ENCODE measurements at places on chromosomes 5 and 9.

DNA sequence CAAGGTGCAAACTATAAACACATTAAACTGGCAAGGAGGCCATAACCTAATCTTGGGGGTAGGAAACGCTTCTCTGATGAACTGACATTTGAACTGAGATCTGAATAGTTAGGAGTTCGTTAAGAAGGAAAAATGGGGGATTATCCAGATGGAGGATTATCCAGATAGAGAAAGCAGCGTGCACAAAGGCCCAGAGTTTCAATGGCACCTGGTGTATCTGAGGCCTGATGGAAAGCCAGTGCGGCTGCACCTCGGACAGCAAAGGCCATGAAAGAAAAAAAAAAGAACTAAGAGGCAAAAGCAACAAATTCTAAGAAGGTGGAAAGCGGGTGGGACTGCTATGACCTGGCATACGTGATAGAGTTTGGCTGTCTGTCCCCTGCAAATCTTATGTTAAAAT, 13.0 kb upstream of the CTNNAL1 start:
- H3K27me3 ChIP-seq: no peaks in the 10 kb centered on the region
- H3K36me3 ChIP-seq: peaks cover 3% of the 10 kb centered on the region
- H3K27ac ChIP-seq: no peak overlapping the region

GRCh38 chr9:561427-561826, 280.1 kb upstream of the DMRT1 start:
- H3K27me3 ChIP-seq: no peaks in the 10 kb centered on the region
- no peaks in the 10 kb centered on the region for H3K36me3 ChIP-seq
- no peak overlapping the region for H3K27ac ChIP-seq
- DNase-seq: no peak
- H3K4me1 ChIP-seq: peaks cover 13% of the 10 kb centered on the region
- H3K4me3 ChIP-seq: no peak overlapping the region

- H3K27me3 ChIP-seq: no peaks in the 10 kb centered on the region
- no peaks in the 10 kb centered on the region for H3K36me3 ChIP-seq
- DNase-seq: no peak
- H3K4me1 ChIP-seq: peaks cover 10% of the 10 kb centered on the region
Measured at GRCh38 chr5:149273950-149274349, 2.3 kb downstream of the AFAP1L1 start.

DNA sequence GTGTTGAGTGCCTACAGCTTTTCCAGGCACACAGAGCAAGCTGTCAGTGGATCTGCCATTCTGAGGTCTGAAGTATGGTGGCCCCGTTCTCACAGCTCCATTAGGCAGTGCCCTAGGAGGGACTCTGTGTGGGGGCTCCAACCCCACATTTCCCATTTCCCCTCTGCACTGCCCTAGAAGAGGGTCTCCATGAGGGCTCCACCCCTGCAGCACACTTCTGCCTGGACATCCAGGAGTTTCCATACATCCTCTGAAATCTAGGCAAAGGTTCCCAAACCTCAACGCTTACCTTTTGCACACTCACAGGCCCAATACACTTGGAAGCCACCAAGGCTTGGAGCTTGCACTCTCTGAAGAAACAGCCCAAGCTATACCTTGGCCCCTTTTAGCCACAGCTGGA, 131.3 kb downstream of the DEPDC1B start:
- peak; percentile 18 for DNase-seq
- no peaks in the 10 kb centered on the region for H3K27me3 ChIP-seq
- H3K27ac ChIP-seq: no peak overlapping the region
- H3K4me1 ChIP-seq: no peaks in the 10 kb centered on the region
- no peaks in the 10 kb centered on the region for H3K36me3 ChIP-seq

DNA sequence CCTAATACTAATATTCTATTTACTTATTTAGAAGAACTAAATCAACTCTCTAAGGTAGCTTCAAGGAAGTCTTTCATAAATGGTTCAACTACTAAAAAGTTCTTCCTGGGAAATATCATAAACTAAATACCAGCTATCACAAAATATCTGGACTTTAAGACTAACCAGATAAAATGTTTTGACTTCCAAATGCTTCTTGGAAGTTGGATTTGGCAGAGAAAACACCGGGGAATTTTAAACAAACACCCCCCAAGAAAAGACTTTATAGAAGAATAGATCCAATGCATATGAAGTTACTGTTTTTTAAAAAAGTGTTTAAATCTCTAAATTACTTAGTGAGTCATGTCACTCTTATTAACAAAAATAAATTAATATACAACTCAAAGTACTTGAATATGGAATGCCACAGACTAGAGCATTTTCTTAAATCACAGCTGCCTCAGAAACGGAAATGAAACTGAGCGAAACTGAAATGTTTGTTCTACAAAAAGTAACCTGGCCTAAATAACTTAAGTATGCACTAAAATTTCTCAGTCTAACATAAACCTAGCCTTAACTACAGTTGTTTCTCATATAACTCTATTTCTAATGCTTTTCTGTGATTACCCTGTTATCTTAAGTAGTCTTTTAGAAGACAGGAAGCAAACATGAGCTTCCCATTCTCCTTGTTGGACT, 6.8 kb downstream of the ABCA1 start:
- no peaks in the 10 kb centered on the region for H3K27me3 ChIP-seq
- DNase-seq: peak; percentile 65
- H3K36me3 ChIP-seq: no peaks in the 10 kb centered on the region
- H3K4me1 ChIP-seq: peaks cover 78% of the 10 kb centered on the region
- H3K27ac ChIP-seq: peak overlapping the region; percentile 60

DNA sequence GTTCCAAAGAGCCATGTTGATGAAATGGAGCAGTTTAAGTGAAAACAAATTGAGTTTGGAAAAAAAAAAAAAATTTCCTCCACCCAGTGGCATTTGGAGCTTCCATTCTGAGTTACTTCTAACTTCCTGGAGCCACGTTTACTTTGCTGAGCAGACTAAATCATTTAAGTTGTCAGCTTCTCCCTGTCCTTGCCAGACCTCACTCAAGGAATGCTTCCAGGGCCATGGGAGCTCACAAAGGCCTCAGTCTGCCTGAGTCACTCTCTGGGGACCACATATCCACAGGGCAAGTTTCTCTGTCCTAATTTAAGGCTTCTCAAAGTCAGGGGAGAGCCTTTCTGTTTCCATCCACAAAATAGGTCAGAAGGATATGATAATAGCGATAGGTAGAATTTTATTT, 210.3 kb upstream of the TNC start:
- no peak for DNase-seq
- H3K4me3 ChIP-seq: no peak overlapping the region
- H3K36me3 ChIP-seq: no peaks in the 10 kb centered on the region
- H3K4me1 ChIP-seq: no peaks in the 10 kb centered on the region
- no peak overlapping the region for H3K27ac ChIP-seq
- H3K27me3 ChIP-seq: no peaks in the 10 kb centered on the region

GRCh38 chr5:175226506-175226905, 217.5 kb downstream of the DRD1 start:
- H3K36me3 ChIP-seq: no peaks in the 10 kb centered on the region
- no peak overlapping the region for H3K4me3 ChIP-seq
- no peak for DNase-seq
- no peak overlapping the region for H3K27ac ChIP-seq
- H3K4me1 ChIP-seq: no peaks in the 10 kb centered on the region

DNA sequence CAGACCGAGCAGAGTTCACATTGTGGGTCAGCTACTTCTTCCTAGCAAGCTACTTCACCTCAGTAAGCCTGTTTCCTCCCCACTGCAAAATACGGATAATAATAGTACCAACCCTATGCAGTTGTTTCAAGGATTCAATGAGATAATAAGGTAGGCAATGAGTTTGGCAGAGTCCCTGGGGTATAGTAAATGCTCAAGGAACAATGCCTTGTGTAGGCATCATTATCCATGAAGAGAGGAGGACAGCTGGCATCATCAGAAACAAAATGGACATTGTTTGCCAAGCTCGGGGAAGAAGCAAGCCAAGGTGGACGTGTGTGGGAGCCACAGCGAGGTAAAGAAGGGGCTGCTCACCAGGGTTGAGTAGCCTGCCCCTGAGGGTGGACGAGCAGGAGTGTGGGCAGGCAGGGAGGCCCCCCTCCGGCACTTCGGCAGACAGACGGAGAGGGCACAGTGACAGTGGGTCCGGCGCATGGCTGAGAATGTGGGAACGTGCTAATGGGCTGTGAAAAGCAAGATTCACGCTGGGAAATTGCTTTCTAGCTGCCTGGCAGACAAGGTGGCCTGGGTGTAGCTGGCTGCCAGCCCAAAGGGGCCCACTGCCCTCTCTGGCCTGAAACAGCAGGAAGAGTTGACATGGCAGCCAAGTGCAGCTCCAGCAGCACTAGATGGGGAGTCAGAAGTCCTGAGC, 10.1 kb downstream of the CAMK2A start:
- no peak for DNase-seq
- H3K4me1 ChIP-seq: no peaks in the 10 kb centered on the region
- peaks cover 4% of the 10 kb centered on the region for H3K27me3 ChIP-seq
- no peak overlapping the region for H3K27ac ChIP-seq
- no peak overlapping the region for H3K4me3 ChIP-seq

DNA sequence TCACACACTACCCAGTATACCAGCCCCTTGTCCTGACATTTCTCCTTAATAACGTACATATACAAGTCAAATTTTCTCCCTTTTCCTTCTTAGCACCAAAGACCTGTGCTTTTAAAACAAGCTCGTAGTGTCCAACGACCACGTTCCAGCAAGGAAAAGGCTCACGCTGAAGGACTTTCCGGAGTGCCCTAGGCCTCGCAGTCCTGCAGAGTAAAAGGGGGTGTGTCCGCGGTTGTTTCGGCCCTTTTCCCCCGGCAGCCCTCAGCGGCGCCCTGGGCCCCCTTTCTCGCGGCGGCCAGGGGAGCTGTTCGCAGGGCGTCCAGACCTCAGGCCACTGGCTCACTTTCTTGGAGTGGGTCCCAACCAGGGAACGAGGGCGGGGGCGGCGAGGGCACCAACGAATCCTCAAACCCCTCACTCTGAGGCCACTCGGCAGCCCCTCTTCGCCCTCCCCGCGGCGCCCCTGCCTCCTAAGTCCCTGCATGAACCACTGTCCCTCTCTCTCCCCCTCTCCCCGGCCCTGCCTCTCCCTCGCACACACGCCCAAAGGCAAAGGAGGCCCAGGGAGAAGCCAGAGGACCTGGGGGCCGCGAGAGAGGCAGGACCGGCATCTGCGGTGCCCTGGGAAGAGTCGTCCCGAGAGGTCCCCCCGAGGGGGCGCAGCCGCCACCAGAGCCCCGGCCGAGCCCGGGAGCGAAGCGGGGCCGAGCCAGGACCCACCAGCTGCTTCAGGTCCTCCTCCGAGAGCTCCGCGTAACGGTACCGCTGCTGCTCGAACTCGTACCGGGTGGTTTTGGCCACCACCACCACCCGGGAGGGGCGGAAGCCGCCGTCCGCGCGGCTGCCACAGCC, 720 bp downstream of the NADK2 start:
- H3K27me3 ChIP-seq: no peaks in the 10 kb centered on the region
- no peaks in the 10 kb centered on the region for H3K36me3 ChIP-seq

DNA sequence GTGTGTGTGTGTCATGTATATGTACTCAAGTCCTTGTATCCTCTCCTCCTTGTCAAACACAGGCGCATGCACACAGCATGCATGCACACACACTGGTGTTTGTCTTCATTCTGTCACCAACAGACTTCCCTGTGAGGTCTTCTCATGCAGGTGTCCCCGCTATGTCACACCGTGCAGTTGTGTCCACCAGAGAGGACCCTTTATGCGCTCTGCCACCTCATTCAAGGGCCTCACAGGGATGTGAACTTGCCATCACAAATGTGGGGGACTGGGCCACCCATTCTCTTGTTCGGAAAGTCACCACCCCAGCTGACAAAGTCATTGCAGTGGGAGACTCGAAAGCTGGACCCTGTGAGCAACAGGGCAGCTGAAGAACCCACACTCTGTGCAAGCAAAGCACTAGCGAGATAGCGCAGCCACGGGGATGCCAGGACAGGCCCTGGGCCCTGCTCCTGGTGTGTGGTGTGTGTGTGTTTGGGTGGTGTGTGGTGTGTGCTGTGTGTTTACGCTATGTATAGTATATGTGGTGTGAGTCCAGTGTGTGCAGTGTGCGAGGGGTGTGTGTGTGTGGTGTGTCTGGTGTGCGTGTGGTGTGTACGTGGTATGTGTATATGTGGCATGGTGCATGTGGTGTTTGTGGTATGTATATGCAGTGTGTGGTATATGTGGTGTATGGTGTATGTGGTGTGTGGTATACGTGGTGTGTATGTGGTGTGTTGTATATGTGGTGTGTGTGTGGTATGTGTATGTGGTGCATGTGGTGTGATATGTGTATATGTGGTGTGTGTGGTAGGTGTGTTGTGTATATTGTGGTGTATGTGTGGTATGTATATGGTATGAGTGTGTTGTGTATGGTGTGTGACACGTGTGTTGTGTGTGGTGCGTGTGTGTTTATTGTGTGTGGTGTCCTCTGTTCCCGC, 30.9 kb upstream of the NXNL2 start:
- no peaks in the 10 kb centered on the region for H3K27me3 ChIP-seq
- DNase-seq: no peak
- no peaks in the 10 kb centered on the region for H3K36me3 ChIP-seq
- H3K27ac ChIP-seq: no peak overlapping the region
- no peaks in the 10 kb centered on the region for H3K4me1 ChIP-seq

GRCh38 chr5:36842087-36842486, 34.5 kb upstream of the NIPBL start:
- H3K27me3 ChIP-seq: no peaks in the 10 kb centered on the region
- H3K4me3 ChIP-seq: no peak overlapping the region
- peaks cover 6% of the 10 kb centered on the region for H3K4me1 ChIP-seq
- no peaks in the 10 kb centered on the region for H3K36me3 ChIP-seq

GRCh38 chr5:176769911-176770310, 40.4 kb upstream of the UNC5A start:
- H3K36me3 ChIP-seq: no peaks in the 10 kb centered on the region
- no peaks in the 10 kb centered on the region for H3K4me1 ChIP-seq
- DNase-seq: no peak
- H3K4me3 ChIP-seq: no peak overlapping the region

DNA sequence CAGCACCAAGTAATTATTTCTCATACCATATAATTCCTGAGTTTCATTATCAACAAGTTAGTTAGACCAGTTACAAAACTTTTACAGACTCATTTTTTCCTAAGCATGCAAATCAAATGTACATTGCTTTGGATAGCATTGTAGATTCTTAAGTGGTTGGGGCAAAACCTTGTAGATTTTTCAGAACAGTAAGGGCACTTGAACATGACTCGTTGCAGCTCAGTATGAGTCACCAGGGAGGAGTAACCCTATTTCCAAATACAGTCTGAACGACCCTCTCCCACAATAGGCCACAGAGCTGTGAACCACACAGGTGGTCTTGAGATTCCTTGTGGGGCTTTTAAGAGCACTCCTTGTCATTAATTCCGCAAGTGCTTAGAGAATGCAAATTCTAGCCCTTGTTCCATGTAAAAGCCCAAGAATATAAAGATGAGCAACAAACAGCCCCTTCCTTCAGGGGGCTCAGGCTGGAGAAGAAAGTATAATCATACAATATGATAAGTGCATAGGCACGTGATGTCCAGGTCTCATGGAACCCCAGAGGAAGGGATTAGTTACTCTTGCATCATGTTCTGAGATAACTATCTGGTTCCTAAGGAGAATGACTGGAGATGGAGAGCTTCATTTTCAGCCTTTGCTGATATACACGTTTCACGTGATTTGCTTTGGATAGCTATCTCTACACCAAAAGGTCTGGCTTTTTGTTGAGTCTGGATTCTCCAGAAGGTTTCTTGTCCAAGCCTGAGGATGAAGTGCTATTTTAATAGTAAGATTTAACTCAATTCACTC, 295.7 kb downstream of the KCNN2 start:
- no peak for DNase-seq
- H3K36me3 ChIP-seq: no peaks in the 10 kb centered on the region
- H3K27me3 ChIP-seq: no peaks in the 10 kb centered on the region

- no peaks in the 10 kb centered on the region for H3K27me3 ChIP-seq
- H3K4me1 ChIP-seq: no peaks in the 10 kb centered on the region
- H3K4me3 ChIP-seq: no peak overlapping the region
Measured at GRCh38 chr5:87572090-87572489, 159.4 kb upstream of the CCNH start.

- no peaks in the 10 kb centered on the region for H3K36me3 ChIP-seq
- no peak overlapping the region for H3K27ac ChIP-seq
- no peaks in the 10 kb centered on the region for H3K27me3 ChIP-seq
- no peaks in the 10 kb centered on the region for H3K4me1 ChIP-seq
- DNase-seq: no peak
- H3K4me3 ChIP-seq: no peak overlapping the region
Measured at GRCh38 chr5:129541648-129542251, 81.7 kb downstream of the ADAMTS19 start.

Measured in B cell (primary cell).